ENCODE measurements at places on chromosomes 13 and 19.

DNA sequence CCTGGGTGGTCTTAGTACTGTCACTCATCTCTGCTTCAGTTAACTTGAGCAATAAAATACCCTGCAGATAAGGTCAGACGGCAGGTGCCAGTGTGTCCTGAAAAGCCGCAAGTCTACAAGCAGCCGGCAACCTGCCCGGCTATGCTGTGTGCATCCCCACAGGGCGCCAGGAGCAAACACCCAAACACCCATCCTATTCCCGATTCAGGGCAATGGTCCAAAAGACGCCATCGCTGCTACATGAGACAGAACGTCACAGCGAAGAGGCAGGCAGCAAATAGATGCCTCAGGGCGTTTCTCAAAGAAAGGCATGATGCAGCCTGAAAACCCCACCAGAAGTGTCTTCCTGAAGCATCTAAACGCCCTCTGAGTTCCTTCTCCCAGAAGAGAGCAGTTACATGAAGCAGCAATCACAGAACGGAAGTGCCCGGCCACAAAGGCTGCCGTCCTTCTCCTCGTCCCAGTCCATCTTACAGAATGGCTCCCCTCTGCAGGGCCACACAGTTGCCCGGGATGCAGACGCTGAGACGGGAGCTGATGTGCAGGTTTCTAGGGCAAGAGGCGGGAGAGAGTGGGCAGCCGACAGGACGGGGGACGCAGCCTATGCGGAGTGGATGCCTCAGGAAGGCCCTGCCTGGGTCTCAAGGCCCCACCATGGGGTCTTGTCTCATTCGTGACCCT lies 35.1 kb downstream of the RASA3 start:
- no peak for DNase-seq

- DNase-seq, result no peak
Measured at GRCh38 chr13:40639221-40639681, 27.2 kb downstream of the FOXO1 start.

GRCh38 chr13:76703621-76704288 lies 182.4 kb downstream of the KCTD12 start:
- DNase-seq, result no peak

GRCh38 chr13:113272701-113273181 lies 24.3 kb upstream of the LAMP1 start:
- no peak for DNase-seq

- no peak for DNase-seq
Measured at GRCh38 chr19:13956365-13956744, 4.0 kb downstream of the DCAF15 start.

DNA sequence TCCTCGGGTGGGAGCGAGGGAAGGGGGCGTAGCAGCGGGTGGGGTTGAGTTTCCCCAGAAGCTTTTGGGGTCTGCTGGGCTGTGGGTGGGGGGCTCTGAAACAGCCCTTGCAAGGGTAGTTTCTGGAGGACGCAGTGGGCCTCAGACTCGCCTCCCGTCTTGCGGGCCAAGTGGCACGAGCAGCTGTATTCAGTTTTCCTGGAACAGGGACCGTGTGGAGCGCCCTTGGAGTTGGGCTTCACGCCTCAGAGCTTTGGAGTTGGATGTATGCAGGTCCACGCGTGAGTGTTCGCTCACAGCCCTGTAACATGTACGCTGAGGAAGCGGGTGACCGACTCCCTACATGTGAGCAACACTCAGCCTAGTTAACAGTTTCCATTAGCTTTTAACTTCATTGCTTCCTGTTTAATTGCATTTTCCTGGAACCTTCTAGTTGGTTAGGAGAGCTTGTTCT lies 603 bp downstream of the TM9SF2 start:
- peak; percentile 34 for DNase-seq

DNA sequence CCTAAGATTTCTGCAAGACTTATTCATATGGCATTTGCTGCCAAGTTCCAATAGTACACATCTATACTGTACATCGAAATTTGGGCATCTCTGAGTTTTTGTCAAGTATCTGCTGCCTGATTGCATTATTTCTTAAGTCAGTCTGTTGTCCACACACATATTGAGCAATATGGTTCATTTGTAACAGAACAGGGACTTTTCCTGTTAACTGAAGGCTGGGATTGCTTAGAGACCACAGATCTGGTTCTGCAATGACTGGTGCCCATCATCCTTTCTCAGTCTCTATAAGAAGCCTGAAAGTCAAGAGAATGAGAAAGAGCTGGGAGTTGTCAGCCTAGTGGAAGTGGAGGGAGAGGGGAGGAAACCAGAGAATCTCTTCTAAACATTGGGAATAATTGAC lies 22.5 kb upstream of the MYCBP2 start:
- no peak for DNase-seq

DNA sequence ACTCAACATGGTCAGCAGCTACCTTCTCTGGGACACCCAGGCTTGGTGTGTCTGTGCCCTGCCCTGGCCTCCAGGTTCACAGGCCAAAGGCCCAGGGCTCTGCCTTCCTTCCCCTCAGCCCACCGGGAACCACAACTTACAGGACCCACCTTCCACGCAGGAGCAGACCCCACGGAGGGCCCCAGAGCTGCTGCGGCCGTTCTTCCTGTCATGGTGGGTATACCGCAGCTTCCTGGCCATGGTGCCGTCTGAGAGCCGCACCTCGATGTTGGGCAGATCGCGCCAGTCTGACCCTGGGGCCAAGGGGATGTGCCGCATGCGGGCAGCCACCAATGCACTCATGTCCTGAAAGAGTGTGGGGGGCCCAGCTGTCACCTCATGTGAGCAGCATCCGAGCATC lies 17.2 kb upstream of the EIF3G start:
- no peak for DNase-seq

GRCh38 chr13:33617055-33617454 lies 200.9 kb upstream of the RFC3 start:
- DNase-seq, result no peak

DNA sequence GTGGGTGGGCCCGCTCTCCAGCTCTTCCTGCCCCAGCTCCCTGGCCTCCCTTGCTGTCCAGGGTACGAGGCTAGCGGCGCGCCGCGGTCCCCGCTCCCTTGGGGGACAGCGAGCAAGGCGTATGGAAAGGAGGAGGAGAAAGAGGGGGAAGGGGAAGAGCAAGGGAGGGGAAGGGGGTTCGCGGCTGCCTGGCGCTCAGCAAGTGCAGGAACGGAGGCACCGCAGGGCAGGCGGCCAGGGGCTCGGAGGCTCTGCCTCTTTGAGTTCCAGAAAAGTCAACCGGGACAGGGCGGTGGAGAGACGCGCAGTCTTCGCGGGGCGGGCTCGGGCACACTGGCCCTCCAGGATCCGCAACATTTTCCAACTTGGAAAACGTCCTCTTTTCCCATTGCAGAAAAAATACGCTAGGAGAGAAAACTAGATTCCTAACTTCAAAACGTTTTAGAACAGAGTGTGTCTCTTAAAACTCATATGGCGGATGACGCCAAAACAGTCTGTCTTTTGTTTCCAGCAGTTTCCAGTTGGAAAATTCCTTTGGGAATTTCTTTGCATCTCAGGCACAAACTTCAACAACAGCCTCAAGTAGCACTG lies 23.1 kb upstream of the TNFRSF19 start:
- DNase-seq, result no peak

DNA sequence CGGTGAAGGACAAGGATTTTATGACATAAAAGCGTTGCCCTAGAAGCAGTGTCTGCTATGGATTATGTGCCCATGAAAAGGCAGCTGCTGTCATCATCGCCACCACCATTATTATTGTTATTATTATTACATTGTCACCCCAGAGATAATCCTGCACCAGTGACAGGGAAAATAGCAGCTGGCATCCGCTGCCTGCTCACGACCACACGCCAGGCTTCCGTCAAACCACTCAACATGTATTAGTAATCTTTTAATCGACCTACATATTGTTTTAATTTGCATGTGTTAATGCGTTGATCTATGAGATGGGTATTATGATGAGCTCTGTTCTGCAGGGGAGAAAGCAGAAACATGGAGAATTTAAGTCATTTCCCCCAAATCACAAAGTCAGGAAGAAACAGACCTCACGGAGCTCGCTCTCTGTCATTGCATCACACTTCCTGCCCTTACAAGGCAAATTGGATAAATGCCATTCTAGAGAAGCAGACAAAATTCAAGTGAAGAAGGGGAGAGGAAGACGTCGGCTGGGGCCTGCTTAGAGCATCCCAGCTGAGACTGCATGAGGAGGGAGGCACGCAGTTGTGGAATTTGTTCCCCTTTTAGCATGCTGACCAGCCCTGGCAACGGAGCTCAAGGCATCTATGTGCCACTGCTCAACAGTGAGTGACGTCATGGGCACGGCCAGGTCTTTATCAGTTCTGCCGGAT lies at the start of gene FFAR3:
Gene FFAR3, plus strand, starts transcription at position 594 of the 707 bp plus-strand sequence. CDS start 431 bp downstream, outside the sequence.
- DNase-seq, result no peak

- DNase-seq, result no peak
Measured at GRCh38 chr13:88472316-88472715, 801.1 kb downstream of the SLITRK5 start.

- no peak for DNase-seq
Measured at GRCh38 chr19:32200312-32201038, 144.9 kb upstream of the ZNF507 start.

DNA sequence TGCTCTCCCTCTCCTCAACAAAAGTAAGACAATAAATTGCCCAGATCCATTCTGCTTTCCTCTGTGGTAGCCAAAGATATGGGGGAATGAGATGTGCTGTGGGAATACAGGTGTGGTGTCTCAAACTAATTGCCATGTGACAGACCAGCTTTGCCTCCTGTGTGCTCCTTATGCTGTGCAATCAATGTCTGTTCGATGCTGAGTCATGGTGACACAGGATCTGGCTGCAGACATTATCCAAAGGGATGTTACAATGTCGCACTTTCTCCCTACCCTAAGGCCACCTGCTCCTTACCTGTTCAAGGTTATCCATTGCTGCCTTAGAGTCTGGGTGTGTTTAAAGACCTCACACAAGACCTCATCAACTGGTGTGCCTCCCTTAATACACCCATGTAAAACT lies 32.5 kb downstream of the FGF14 start:
- no peak for DNase-seq

GRCh38 chr13:27309967-27310598 lies 39.5 kb downstream of the RASL11A start:
- DNase-seq, result no peak

GRCh38 chr19:49103331-49104085 lies 10.7 kb upstream of the LIN7B start:
- no peak for DNase-seq

GRCh38 chr13:108086678-108087077 lies 128.7 kb downstream of the LIG4 start:
- no peak for DNase-seq

- DNase-seq, result no peak
Measured at GRCh38 chr19:48784527-48784926, 26.3 kb downstream of the BCAT2 start.

GRCh38 chr13:102900193-102900608 lies 54.4 kb downstream of the ERCC5 start:
- DNase-seq, result no peak

DNA sequence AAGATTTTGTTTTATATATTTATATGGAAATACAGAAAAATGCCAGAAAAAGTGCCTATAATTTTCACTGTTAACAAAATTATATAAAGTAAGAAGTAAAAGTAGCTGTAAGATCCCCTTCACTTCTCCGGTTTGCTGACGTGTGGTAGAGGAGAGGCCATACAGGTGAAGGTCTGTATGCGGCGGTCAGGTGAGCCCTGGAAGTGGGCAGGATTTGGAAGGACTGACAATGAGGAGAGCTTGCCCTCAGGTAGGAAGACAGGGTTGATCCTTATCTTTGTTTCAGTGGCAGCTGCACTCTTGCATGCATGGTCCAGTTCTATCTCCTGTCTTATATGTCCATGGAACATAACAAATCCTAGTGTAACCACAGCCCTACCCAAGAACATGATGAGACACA lies 16.9 kb upstream of the TFDP1 start:
- no peak for DNase-seq

DNA sequence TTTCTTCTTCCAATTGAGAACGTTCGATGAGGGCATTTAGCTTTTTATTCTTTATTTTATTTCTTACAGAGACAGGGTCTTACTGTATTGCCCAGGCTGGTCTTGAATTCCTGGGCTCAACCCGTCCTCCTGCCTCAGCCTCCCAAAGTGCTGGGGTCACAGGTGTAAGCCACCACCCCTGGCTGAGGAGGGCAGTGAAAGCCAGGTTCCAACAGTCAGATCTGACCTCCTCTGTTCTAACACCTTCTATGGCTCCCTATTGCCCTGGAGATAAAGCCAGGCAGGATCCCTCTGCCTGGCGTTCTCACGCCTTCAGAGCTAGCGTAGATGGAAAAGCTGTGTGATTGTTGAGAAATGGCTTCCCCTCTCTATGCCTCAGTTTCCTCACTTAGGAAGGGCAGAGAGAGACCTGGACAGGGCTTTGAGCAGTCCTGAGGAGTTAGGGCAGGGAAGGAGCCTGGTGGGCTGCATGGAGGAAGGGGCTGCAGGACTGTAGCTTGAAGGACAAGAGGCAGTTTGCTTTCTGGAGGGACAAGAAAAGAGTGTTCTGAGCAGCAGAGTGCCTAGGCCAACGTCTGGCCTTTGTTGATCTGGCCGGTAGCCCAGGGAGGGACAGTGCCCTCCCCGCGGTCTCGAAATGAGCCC lies 5.5 kb downstream of the ARHGAP45 start:
- no peak for DNase-seq

GRCh38 chr19:9010693-9011092 lies 484 bp upstream of the MUC16 start:
- no peak for DNase-seq

DNA sequence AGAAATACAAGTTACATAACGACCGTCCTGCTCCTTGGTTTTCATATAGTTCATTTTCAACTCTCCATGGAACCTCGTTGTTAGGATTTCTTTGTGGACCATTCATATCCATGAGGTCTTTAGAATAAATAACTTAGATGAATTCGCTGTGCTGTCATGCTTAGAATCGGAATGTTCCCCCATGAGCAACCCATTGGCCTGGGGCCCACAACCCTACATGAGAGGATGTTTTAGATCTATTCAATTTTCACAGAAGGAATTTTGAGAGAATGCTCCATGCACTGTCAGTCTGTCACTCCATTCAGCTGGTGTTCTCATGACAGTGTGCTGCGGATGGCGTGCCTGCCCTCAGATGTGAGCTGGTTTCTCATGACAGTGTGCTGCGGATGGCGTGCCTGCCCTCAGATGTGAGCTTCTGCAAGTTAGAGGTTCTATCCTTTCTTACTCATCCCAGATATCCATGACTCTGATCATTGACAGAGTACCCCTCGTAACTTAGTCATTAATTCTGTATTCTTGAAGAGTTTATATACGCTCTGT lies 1193.1 kb downstream of the EFNB2 start:
- DNase-seq, result no peak

GRCh38 chr13:80334597-80335260 lies 6.2 kb downstream of the SPRY2 start:
- no peak for DNase-seq

DNA sequence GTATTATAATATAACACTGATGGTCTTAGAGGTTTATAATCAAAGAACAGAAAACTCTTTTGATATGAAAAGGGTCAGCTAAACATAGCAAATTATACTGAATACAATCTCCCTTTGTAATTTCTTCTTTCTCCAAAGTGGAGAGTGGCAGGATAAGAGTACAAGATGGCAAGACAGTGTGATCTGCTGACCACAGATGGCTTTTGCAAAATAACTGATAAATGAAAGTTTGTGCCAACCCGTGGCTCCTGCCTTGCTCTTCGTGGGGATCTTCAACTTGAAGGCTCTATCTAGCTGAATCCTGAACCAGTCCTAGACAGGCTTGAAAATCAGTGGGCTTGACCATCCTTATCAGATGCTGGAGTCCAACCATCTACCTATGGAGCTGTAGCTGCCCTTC lies 185.7 kb downstream of the VWA8 start:
- DNase-seq, result no peak

Data from T-helper 1 cell (primary cell).